ENCODE measurements at places on chromosomes 3 and 15.
A peak's percentile ranks its signal among the peaks of the same experiment; 100 is the strongest.

GRCh38 chr15:41944313-41944940 is 27.9 kb downstream of the EHD4 start:
- no peak for DNase-seq

GRCh38 chr3:18126772-18127171 is 298.4 kb downstream of the SATB1 start:
- DNase-seq, result no peak

GRCh38 chr3:170767576-170767941 is 102.4 kb downstream of the RPL22L1 start:
- DNase-seq, result no peak

- no peak for DNase-seq
These were observed 169.5 kb downstream of the TNIK start for GRCh38 chr3:171290680-171291079.

- DNase-seq, result no peak
These were observed 39.2 kb downstream of the TRIM71 start for GRCh38 chr3:32856901-32857507.

DNA sequence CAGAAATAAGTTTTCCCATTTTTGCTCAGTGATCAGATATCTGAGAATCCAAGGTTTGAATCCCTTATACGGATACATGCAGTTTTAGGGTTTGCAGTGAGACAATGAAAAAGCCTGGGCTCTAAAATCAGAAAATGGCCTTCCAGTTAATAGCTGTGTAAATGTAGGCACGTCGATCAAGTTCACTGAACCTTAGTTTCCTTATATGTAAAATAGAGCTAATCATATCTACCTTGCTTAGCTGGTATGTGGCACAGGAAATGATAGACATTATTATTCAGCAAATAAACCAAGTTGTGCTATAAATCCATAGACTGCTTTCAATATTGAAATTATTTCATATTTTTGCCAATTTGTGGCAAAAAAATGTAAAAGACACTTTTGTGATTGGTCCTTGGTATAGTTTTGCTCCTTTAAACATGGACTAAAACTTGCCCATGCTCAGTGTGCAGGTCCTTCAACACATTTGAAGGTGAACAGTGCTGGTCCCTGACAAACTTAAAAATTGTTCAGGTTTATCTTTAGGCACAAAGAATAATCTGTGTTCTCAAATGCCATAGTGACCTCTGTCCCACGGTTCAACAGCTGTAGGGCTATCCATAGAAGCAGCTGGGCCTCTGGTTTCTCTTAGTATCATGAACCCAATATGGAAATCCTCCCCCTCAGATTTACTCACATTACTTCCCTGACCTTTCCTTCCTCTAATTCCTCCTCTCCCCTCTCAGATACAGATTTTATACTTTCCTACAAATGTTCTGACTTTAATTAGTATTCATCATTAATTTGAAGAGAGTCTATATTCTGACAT is 51.0 kb downstream of the CCDC54 start:
- no peak for DNase-seq

DNA sequence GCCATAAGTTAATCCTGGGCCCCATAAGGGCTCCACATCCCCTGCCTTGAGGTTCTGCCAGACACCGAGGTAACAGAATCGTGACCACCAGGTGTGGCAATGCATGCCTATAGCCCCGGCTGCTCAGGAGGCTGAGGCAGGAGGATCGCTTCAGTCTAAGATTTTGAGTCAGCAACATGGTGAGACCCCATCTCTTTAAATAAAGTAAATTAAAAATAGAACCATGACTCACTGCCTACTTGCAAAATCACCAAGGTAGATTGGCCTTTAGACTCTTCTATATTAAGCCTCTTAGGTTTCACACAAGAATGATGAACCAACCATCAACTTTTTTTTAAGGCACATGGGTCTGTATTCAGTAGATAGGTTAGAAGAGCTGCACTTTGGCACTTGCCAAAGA is 9.7 kb downstream of the WDR5B start:
- no peak for DNase-seq

DNA sequence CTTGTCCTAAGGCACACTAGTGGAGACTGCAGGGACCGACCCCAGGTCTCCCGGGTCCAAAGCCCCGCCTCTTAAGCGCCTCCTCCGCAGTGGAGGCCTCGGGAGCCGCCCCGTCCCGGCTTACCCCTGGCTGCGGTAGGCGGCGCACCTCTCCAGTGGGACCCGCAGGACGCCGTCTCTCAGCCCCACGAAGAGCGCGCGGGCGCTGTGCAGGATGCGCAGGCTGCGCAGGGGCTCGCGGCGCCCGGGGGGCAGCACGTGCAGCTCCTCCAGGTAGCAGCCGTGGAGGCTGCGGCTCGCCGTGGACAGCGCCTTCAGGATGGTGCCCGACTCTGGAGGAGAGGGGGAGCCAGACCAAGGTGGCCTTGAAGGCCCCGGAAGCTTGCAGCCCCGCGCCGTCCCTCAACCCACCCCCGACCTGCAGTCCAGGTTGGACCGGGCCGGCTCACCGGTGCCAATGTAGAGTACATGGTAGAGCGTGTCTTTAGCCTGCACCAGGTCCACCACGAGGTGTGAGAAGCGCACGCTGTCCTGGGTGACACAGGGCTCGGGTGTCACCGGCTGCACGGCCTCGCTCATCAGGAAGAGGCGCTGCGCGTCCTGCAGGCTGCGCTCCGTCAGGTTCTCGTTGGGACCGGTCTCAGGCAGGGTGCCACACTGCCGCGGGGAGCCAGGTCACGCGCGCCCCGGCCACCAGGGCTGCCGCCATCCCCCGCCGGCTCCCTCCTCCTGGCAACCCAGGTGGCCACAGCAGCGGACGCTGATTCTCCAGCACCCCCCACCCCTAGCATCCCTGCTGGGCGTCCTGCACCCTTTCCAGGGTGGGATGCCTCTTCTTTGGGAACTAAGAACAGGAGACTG is 105.5 kb downstream of the SEMA5B start:
- DNase-seq, result peak; percentile 11

- no peak for DNase-seq
These were observed 143.6 kb upstream of the SLITRK3 start for GRCh38 chr3:165339753-165340152.

GRCh38 chr15:82228750-82229149 is 33.8 kb downstream of the EFL1 start:
- no peak for DNase-seq

GRCh38 chr3:125402639-125403038 is 27.5 kb upstream of the ZNF148 start:
- no peak for DNase-seq

- no peak for DNase-seq
These were observed 255.6 kb downstream of the MAGI1 start for GRCh38 chr3:65783117-65783516.

DNA sequence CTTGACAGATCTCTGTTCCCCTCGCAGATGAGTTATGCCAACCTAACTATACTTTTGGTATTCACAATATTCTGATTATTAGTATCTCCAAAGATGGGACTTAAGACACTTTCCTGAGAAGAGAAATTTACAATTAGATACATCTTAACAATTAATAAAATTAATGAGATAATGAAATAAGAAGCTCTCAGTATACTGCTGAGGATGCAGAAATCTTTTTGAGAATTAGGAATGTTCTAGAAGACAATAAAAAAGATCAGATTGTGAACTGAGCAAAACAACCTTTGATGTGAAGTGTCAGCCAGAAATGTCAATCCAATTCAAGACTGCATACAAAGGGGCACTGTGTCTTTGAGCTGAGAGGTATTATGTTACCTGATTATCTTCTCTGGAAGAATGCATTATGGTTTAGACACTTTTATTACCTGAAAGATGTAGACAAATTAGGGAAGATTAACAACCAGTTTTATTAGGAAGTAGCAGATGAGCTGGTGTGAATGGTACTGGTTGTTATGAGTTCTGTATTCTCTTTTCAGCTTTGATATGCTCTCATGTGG is 262.9 kb downstream of the TIGIT start:
- no peak for DNase-seq

DNA sequence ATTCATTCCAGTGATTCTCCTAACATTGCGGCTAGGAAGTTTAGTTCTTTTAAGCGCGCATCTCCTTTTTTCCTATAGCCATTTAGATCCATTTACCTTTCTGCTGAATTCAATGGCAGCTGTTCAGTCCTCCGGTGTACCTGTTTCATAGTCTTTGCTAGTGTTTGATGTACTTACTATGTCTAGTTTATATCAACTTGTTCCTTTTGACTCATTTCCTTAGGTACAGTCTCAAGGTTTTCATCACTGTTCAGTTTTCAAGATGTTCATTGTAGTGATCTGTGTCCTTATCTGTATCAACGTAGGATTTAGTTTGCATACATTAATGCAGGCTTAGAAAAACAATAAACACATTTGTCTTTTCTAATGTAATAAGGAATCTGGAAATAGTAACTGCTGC is 59.0 kb upstream of the MBNL1 start:
- DNase-seq, result no peak

DNA sequence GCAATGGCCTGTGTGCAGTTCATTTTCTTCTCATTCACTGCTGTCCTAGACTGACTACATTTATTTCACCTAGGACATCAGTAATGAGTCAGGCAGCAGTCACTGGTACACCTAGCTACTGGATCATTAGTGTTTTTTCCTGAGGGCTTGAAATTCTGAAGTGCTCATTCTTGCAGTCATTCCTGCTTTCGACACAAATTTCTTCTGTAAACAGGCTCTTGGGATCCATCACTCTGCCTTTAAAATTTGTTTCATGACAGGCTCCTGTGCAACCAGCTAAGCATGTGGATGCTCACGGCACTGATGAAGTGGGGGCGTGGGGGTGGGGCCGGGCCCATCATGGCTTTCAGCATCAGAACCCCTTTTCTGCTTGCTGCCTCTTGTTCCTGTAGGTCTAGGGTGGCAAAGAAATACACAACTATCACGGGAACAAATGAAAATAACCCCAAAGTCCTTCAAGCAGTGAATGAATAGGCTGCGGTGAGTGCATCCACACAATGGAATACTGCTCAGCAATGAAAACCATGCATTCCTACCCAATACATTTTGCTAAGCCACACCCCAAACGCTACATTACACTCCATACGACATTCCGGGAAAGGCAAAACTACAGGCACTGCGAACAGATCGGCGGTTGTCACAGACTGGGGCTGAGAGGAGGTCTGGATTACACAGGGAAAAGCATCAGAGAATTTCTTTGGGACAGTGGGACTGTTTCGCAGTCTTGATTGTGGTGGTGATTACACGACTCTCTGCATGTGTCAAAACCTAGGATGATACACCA is 9.3 kb upstream of the MELTF start:
- no peak for DNase-seq

- no peak for DNase-seq
These were observed 63.7 kb downstream of the KLF15 start for GRCh38 chr3:126293370-126294082.

GRCh38 chr15:62896969-62897486 is 145.5 kb upstream of the TPM1 start:
- no peak for DNase-seq

DNA sequence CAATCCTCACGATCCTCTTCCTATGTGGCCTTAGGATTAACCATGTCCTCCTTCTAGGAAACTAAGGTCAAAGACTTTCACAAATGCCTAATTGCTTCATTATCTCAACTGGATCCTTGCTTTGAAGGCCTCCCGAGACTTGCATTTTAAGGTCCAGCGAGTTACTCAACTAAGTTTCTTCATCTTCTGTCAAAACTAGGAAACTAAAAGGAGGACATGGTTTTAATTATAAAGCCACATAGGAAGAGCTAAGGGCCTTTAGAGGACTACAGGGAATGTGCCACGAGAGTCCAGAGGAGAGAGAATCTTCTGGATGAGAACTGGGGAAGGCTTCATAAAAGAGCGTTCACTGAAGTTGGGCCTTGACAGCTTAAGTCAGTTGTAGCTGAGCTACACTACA is 87.8 kb upstream of the LPP start:
- DNase-seq, result no peak

- DNase-seq, result no peak
These were observed 681 bp downstream of the CTDSPL start for GRCh38 chr3:37862219-37862902.

DNA sequence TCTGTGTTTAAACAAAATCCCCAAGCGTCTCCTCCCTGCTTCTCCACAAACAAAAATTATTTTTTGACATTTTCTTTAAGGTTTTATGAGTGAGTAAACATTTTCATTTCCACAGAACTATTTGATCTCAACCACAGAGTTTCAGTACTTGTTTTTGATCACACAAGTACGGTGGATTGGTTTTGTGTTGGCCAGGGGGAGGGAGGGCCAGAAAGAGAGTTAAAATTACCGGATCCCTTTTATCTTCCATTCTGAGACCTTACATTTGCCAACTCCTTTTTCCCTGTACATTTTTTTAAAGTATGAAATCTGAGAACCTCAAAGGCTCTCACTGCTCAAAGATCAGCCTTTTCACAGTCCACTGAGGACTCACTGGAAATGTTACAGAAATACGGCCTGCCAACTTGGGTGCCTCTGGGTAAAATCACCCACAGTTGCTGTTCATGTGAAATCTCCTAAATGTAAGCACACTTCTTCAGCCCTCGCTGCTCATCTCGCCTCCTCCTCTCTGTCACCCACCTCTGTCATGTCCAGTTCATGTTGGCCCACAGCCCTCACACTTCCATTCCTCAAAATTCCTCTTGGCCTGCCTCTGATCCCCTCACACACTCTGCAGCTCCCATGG is 1.7 kb downstream of the HOMER2 start:
- no peak for DNase-seq

DNA sequence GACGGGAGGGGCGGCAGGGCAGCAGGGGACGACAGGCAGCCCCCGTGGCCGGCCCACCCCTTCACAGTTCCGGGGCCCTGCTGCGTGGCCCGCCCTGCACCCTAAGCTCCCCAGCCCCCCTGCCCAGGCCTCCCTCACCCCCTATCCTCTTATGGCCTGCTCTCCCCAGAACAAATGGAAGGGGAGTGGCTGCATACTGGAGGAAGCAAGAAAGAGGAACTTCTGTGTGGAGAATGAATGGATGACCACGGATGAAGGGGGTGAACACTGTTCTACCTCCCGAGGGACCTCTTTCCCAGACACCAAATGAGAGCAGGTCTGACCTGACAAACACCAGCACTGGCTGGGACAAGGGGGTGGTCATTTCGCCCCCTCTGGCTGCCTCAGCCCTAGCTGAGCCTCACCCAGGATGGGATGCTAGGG is 25.0 kb downstream of the SEC61A1 start:
- no peak for DNase-seq

GRCh38 chr3:156764751-156765150 is 61.4 kb upstream of the LEKR1 start:
- DNase-seq, result no peak

DNA sequence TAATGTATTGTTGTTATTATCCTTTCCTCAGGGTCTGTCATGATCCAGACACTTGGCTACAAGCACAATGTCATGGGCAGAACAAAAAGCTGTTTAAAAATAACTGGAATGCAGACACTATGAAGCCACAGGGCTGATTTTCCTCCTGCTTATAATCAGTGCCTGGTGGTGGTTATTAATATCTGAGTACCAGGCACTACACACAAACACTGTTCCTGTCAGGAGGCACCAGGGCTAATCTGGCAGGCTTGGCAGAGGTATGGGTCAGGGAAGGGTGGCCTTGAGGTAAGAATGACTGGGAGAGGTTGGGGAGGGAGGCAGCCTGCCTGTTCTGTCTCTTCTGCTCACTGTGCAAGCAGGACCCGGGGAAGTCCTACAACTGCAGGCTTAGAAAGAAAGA is 67.2 kb downstream of the WDR76 start:
- no peak for DNase-seq
